ENCODE measurements at places on chromosomes 1 and 21. TPM values are rescaled to one million over a fixed set of nuclear protein-coding genes. Genes with fewer than 3 reads are reported as not detected.

- H3K36me3 ChIP-seq: no peaks in the 10 kb centered on the region
- no peak for DNase-seq
- no peak overlapping the region for H3K4me3 ChIP-seq
- H3K27ac ChIP-seq: peak overlapping the region; percentile 69
- H3K27me3 ChIP-seq: no peaks in the 10 kb centered on the region
Measured at GRCh38 chr1:28417926-28418637, 48.5 kb downstream of the PHACTR4 start.

- H3K27ac ChIP-seq: no peak overlapping the region
- H3K4me3 ChIP-seq: no peak overlapping the region
- peaks cover 4% of the 10 kb centered on the region for H3K27me3 ChIP-seq
- no peak for DNase-seq
Measured at GRCh38 chr1:230581446-230582079, 60.7 kb upstream of the COG2 start.

GRCh38 chr1:198417039-198417438 lies 123.4 kb downstream of the ATP6V1G3 start:
- H3K36me3 ChIP-seq: no peaks in the 10 kb centered on the region
- DNase-seq: no peak
- no peak overlapping the region for H3K27ac ChIP-seq
- H3K4me3 ChIP-seq: no peak overlapping the region
- H3K4me1 ChIP-seq: no peaks in the 10 kb centered on the region

S100A7 gene
- total RNA-seq: not detected
